CD14-positive monocyte (primary cell): ENCODE measurements at places on chromosomes 6 and 20.

DNA sequence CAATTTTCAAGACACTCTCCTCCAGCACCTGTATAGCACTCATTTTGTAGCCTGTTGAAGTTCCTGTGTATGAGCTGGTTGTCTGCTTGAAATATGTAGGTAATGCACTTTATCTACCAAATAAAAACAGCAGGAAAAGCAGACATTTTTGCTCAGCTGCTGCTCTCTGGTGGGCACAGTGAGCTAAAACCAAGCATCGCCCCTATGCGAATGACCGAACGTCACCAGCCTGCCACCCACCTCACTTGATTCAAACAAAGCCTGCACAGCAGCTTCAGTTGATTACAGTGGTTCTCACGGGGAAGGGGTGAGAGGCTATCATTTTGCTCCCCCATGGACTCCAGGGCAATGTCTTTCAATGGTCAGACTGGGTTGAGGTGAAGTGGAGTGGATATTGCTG is 185.7 kb downstream of the SASH1 start:
- no peaks in the 10 kb centered on the region for H3K4me1 ChIP-seq
- DNase-seq, result no peak
- H3K27me3 ChIP-seq, result no peaks in the 10 kb centered on the region
- H3K4me3 ChIP-seq, result no peak overlapping the region
- H3K36me3 ChIP-seq, result peaks cover 5% of the 10 kb centered on the region

- H3K4me1 ChIP-seq, result no peaks in the 10 kb centered on the region
- no peak overlapping the region for H3K27ac ChIP-seq
- H3K36me3 ChIP-seq, result no peaks in the 10 kb centered on the region
- no peak for DNase-seq
Observed at GRCh38 chr6:155439376-155439775, 16.3 kb downstream of the NOX3 start.

DNA sequence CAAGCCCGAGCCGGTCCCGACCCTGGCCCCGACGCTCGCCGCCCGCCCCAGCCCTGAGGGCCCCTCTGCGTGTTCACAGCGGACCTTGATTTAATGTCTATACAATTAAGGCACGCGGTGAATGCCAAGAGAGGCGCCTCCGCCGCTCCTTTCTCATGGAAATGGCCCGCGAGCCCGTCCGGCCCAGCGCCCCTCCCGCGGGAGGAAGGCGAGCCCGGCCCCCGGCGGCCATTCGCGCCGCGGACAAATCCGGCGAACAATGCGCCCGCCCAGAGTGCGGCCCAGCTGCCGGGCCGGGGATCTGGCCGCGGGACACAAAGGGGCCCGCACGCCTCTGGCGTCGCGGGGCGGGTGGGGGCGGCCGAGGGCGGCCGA is 37.5 kb downstream of the YTHDF1 start:
- no peaks in the 10 kb centered on the region for H3K4me1 ChIP-seq
- no peak for DNase-seq
- no peaks in the 10 kb centered on the region for H3K36me3 ChIP-seq
- H3K4me3 ChIP-seq, result no peak overlapping the region
- H3K27me3 ChIP-seq, result peaks cover 58% of the 10 kb centered on the region

DNA sequence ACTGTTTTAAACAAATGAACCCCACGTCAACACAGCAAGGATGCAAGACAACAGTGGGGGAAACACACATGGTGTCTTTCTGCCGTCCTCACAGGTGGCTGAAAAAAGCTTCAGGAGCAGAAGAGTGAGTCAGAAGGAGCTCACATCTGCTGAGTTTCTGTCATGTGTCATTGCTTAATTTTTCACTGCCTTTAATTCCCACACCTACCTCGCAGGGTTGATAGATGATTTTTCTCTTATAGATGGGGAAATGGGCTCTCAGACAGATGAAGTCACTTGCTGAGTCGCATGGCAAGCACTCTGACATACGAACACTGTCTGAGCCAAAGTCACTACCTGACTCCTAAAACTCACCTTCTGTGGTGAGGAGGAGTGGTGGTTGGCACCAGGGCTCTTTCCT is 28.3 kb upstream of the CARMIL1 start:
- H3K27me3 ChIP-seq, result no peaks in the 10 kb centered on the region
- H3K4me3 ChIP-seq, result no peak overlapping the region
- no peak for DNase-seq
- no peaks in the 10 kb centered on the region for H3K4me1 ChIP-seq
- H3K27ac ChIP-seq, result no peak overlapping the region

DNA sequence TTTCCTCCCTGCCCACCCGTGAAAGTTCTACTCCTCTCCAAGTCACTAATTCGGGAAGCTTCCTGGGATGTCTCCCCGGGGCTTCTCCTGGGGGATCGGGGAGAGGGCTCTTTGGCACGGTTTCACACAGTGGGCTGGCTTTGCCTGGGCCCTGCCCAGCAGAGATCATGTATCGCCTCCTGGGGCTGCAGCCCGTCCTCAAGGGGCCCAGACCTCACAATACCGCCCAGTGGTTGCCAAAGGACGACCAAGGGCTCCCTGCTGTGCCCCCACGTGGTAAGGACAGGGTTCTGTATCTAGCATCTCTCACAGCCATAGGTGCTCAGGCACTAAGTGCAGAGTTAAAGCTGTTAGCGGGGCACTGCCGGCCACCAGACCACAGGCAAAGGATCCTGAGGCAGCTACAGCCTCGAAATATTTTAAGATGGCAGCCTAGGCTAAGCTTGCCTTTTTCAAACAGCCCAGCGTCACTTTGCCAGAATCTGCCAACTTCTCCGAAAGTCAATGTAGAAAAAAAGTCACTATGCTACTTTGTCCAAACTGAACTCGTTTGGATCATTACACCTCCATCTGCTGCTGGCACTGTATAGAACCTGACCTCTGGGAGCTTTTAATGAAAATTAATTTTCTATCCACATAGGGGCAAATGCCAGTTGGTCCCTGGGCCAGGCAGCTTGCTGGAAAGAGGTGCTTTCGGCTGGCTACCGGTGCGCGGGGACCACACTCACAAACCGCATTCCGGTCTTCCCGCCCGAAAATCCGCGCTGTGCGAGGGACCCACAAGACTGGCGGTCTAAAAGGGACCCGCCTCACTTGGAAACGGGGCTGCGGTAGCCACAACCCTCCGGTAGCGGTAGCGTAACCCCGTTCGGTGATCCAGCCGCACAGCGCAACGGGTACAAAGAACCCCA is 1.3 kb upstream of the NNAT start:
- no peak overlapping the region for H3K27ac ChIP-seq
- peaks cover 78% of the 10 kb centered on the region for H3K36me3 ChIP-seq
- H3K27me3 ChIP-seq, result peaks cover 4% of the 10 kb centered on the region
- H3K4me3 ChIP-seq, result no peak overlapping the region
- DNase-seq, result no peak
- H3K4me1 ChIP-seq, result peaks cover 7% of the 10 kb centered on the region
